ENCODE measurements at places on chromosomes 1 and 21.

- DNase-seq: no peak
These were observed 9.7 kb downstream of the ATP2B4 start for GRCh38 chr1:203636291-203636690.

- no peak for DNase-seq
These were observed 184.6 kb downstream of the APP start for GRCh38 chr21:25985990-25986389.

DNA sequence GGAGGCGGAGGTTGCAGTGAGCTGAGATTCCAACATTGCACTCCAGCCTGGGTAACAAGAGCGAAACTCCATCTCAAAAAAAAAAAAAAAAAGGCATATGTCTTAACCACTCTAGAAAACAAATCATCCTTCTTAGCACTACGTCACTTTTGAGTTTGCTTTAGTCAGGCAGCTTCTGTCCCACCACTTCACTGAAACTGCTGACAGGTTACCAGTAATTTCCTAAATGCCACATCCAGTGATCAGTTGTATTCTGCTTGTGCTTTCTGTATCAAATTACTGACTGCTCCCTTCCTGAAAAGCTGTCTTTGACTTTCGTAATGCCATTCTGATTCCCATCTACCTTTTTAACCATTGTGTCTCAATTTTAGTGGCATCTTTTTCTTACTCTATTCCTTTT is 21.7 kb downstream of the RCOR3 start:
- DNase-seq: no peak

DNA sequence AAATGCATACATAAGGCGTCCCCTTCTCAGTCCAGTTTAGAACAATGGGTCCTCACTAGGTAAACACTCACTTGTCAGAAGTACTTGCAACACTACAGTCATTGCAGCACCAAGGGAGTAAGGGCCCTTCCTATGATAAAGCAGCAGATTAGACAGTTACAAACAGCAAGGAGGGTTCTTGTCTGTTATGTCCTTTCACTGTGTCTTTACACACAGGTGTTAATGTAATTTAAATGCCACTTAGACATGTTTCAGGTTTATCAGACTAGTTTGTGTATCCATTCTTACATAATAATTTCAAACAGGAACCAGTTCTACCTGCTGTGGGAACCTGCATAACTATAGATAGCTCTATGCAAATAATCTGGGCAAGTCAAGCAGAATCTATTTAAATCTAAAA is 105.6 kb upstream of the USH2A start:
- no peak for DNase-seq

DNA sequence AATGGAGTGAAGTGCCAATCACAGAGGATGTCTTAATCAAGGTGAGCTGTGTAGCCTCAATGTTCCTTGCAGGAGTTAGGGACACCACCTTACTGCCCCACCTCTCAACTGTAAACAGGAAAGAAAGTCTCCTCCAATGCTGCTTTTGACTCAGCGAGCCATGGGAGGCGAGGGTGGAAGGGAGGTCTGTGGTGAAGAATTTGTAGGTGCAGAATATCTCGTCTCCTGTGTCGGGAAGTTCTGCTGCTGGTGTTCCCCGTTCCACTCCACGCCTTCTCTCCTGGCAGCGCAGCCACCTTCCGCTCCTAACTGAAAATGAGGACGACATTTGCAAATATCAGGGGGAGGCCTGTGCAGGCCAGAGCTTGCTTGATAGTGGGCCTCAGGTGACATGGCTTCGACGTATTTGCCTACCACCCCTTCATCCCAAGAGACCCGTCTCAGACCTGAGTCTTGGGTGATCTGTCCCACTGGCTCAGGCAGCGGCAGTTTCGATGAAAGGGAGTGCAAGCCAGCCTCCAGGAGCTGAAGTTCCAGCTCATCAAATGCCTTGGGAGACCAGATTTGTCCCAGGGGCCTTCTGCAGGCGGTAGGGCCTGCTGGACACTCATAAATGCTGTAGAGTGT is 368.3 kb upstream of the C1orf174 start:
- no peak for DNase-seq

All from NK-92 treated with Interleukin-12 subunit alpha and Interleukin-12 subunit beta, amount 100 ng/mL, for 24 hours (cell line).